ENCODE measurements at places on chromosomes 4 and X.

DNA sequence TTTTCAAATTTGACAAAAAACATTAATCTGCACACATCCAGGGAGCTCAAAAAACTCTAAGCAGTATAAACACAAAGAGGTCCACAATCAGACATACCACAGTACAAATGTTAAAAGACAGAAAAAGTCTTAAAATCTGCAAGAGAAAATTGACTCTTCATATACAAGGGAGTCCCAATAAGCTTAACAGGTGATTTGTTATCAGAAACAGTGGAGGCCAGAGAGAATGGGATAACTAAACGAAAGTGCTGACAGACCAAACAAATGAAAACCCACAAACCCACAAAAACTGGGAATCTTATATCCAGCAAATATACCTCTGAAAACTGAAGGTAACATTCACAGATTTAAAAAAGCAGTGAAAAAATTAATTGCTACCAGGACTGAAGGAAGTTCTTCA, 182.0 kb upstream of the PAQR3 start:
- DNase-seq, result no peak

- DNase-seq, result no peak
Measured at GRCh38 chr4:144590020-144590419, 55.9 kb upstream of the HHIP start.

GRCh38 chrX:121161501-121161933, 114.1 kb downstream of the GLUD2 start:
- DNase-seq, result peak; percentile 43

- DNase-seq, result no peak
Measured at GRCh38 chr4:42306221-42307109, 90.8 kb upstream of the SHISA3 start.

DNA sequence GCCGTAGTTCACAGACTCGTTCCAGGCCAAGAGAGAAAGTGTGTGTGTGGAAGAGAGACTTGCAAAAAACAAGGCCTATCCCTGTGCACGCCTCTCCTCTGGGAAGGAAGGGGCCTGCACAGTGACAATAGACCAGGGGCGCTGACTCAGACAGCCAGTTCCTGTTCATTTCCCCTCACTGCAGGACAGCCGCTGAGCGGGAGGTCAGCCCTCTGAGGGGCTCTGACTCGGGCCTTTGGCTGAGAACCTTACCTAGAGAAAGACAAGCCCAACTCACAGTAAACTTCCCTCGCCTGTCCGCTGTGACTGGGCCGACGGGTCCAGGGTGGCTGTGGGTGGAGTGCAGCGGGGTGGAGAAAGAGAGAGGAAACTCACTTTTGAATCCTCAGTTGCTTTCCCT, 52.1 kb downstream of the RTL5 start:
- no peak for DNase-seq

- no peak for DNase-seq
Measured at GRCh38 chr4:154858166-154858565, 77.1 kb downstream of the RBM46 start.

DNA sequence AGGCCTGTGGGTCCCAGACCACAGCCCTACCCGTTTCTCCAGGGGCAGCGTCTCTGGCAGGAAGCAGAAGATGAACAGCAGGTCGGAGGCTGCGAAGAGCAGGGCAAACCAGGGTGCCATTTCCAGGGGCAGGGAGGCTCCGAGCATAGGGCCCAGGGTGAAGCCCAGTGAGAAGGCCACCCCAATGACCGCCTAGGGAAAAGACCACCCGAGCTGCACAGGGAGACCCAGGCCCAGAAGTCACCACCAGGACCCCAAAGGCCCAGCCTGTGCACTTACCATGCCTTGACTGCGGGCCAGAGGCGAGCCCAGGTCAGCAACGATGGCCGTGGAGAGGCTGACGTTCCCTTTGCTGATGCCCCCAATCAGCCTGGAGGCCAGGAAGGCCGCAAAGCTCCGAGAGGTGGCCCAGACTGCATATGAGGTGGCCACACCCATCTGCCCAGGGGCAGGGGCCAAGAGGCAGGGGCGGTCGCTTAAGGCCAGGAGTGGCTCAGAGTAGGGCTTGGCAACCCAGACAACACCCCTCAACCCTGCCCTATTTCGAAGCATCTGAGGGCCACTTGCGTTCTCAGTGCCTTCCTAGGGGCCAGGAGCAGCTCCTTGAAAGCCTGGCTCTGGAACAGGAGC, 30.8 kb downstream of the NOP14 start:
- no peak for DNase-seq

DNA sequence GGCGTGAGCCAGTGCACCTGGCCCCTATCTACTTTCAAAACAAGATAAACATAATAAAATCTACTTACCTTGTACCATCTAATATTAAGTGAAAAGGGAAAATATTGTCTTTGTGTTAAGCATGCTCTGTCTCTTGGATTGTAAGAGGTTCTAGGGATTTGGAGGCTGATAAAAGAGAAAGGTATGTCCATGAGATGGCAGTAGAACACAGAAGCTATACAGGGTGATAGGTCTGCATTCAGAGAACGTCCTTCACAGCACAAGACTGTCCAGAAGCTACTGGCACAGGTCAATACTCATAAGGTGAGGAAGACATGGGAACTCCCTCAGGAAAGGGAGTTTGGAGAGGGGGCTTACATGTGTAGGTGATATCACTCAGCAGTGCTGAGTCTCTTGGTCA, 135.5 kb downstream of the TMEM47 start:
- no peak for DNase-seq

GRCh38 chr4:71609167-71609566, 174.7 kb downstream of the GC start:
- DNase-seq, result no peak

DNA sequence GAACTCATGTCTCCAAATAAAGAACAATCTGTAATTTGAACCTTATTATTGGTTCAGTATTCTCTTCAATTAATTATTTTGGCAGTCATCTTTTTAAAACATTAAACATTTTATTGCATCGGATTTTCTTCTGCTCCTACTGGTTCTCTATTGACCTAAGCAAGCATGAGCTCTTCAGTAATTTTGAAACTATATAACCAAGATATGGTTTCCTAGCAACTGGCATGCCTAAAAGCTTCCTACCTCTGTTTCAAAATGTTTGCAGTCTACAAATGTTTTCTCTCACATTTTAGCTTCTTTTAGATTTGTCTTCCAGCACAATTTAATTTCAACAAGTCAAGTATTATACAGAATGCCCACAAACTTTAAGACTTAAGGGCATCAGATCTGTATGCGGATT, 371.3 kb downstream of the GPM6A start:
- DNase-seq, result no peak
